ENCODE measurements at places on chromosomes 13 and 19.

GRCh38 chr19:3234800-3235199 is 10.3 kb downstream of the CELF5 start:
- DNase-seq = no peak

DNA sequence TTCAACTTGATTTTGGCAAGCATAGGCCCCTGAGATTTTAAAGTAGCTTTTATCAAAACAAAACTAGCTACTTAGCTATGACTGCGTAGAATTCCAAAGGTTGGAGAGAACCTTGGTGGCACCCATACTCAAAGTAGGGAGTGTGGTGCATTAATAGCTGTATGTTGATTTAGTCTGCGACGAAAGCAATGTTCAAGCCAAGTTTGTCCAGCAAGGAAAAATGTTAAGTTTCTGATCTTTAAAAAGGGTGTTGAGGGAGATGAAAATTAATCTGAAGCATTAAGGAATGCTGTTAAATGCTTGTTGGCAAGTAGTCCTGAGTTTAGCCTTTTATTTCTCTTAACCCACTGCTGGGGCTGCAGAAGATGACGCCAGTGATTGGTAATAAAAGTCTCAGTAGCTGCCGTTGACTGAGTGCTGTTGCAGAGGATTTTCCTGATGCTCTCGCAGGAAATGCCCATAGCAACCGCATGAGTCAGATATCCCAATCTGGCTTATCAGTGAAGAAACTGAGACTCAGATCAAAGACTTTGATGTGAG is 75.9 kb upstream of the RNF113B start:
- no peak for DNase-seq

DNA sequence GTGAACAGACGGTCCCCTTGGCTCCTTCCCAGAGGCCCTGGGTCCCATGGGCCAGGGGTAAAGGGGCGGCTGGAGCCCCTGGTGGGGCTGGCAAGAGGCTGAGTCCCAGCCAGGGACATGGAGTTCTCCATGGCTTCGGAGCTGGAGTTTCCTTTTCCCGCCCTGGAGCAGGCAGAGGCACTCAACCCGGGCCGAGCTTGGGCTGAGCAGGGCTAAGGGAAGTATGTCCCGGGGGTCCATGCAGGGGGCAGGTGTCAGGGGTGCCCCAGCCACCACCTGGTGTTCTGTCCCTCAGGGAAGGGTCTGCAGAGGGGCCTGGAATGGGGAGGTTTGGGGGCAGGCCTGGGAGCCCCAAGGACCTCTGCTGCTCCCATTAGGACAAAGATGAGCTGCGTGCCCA is 54.0 kb upstream of the TPM4 start:
- no peak for DNase-seq

DNA sequence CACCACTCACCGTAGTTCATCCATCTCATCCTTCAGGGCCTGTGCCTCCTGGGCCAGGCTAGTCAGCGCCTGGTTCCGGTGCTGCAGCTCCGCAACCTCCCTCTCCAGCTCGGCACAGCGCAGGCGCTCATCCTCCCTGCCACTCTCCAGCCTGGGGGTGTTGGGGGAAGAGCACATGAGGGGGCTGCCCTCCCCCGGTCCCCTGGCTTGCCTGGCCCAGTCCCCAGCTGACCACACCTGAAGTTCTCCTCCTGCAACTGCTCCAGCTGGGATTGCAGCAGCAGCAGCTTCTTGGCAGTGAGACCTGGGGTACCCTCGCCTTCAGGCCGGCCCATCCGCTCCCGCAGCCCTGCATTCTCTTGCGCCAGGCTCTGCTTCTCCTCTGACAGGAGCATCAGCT is 4.4 kb downstream of the HOOK2 start:
- no peak for DNase-seq

GRCh38 chr19:10000171-10000826 is 10.0 kb downstream of the COL5A3 start:
- DNase-seq = peak; percentile 62

DNA sequence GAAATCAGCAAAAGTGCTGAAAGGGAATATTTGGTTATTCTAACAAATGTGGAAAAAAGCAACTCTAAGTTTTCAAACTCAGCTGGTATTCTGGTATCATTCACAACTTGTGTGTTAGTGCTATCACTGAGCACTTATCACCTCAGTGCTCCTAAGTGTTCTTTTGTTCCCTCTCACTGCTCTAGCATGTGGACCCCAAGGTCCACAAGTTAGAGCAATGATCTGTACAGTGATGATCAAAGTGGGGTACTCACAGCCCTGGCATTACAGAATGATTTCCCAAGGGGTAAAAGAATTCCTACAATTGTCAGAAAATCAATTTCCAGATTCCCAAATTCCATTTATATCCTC is 575.0 kb downstream of the DIAPH3 start:
- DNase-seq = no peak

DNA sequence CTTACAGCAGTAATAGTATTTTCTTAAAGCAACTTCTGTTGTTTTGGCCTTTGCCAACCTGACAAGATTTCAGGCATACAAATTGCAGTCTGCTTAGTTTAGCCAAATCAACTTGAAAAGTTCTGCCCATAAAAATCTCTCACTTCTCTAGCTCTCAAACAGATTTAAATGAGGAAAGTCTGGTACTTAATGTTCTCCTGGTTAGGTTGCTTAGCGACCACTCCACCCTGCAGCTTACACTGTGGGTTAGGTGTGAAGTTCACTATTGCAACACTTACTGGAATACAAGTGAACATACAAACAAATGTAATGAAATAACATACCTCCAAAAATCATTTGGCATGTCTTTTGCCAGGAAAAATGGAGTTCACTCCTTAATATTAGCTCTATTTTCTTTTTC is 178.7 kb upstream of the PCDH9 start:
- no peak for DNase-seq

GRCh38 chr13:45048890-45049407 is 59.6 kb downstream of the GPALPP1 start:
- DNase-seq = no peak

DNA sequence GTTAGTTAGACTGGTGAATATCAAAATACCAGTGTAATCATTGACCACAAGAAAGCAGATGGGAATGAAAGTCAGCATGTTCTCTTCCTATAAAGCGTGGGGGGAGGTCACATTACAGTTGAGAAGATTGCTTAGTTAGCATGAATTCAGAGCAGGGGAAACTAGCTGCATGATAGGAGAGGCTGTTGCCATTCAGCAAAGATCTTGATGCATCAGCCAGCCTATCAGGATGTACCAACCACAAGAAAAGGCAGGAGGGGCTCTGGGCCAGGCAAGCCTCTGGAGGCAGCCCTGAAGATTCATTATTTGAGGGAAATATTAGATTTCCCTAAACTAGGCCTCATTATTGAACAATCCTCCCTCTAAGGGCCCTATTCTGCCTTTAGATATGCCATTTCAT is 5.0 kb upstream of the MTMR6 start:
- DNase-seq = peak; percentile 82

DNA sequence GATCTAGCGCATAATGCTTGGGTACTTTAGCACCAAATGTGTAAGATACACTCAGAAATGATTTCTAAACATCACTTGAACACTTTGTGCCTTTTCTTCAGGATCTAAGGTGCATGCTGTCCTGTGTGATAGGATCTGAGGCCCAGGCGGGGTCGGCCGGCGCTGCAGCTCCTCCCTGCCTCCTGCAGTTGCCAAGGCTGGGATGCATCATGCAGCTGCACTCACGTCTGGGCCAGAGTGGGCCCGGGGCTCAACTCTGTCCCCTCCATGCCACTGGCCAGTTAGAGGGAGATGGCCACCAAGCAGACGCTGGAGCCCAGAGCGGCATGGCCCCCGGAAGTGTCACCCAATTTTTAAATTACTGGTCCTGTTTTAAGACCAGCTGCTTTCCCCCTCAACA is 29.3 kb upstream of the CD33 start:
- no peak for DNase-seq
